ENCODE measurements at places on chromosomes 11 and 22. TPM values are rescaled to one million over a fixed set of nuclear protein-coding genes. Genes with fewer than 3 reads are reported as not detected.

SMTNL1 gene
- total RNA-seq: not detected

RASD2 gene
- not detected for total RNA-seq

ART1 gene
- not detected for total RNA-seq

CCDC15 gene
- total RNA-seq: 3.8 TPM

CHST1 gene
- 19.3 TPM for total RNA-seq

NRXN2 gene
- not detected for total RNA-seq

MUC6 gene
- total RNA-seq: not detected

IFT27 gene
- total RNA-seq: 12.6 TPM

UBQLNL gene
- total RNA-seq: not detected

SCGB2A2 gene
- total RNA-seq: not detected

RTN4RL2 gene
- total RNA-seq: not detected

SPATA19 gene
- not detected for total RNA-seq

OR5D14 gene
- total RNA-seq: not detected

MMP11 gene
- 8.6 TPM for total RNA-seq

SIK2 gene
- total RNA-seq: 19.2 TPM

MACROD1 gene
- 34.4 TPM for total RNA-seq

MRGPRX1 gene
- total RNA-seq: not detected

TRIM34 gene
- total RNA-seq: 14.7 TPM

BTBD18 gene
- not detected for total RNA-seq

GVQW3 gene
- 0.57 TPM for total RNA-seq

RAB38 gene
- total RNA-seq: 1.9 TPM

UBQLN3 gene
- not detected for total RNA-seq

CUL5 gene
- total RNA-seq: 23.0 TPM

Measured in bladder microvascular endothelial cell (primary cell).